ENCODE measurements at places on chromosomes 3 and 15.

- DNase-seq, result no peak
- no peak overlapping the region for H3K4me3 ChIP-seq
- peaks cover 45% of the 10 kb centered on the region for H3K4me1 ChIP-seq
- no peak overlapping the region for H3K27ac ChIP-seq
- H3K27me3 ChIP-seq, result no peaks in the 10 kb centered on the region
These were observed 21.3 kb downstream of the THBS1 start for GRCh38 chr15:39602143-39602542.

GRCh38 chr3:38003371-38003816 is 12.8 kb downstream of the VILL start:
- peaks cover 15% of the 10 kb centered on the region for H3K4me1 ChIP-seq
- H3K27ac ChIP-seq, result no peak overlapping the region
- H3K4me3 ChIP-seq, result no peak overlapping the region
- H3K27me3 ChIP-seq, result no peaks in the 10 kb centered on the region
- H3K36me3 ChIP-seq, result peaks cover 7% of the 10 kb centered on the region
- DNase-seq, result peak; percentile 91

DNA sequence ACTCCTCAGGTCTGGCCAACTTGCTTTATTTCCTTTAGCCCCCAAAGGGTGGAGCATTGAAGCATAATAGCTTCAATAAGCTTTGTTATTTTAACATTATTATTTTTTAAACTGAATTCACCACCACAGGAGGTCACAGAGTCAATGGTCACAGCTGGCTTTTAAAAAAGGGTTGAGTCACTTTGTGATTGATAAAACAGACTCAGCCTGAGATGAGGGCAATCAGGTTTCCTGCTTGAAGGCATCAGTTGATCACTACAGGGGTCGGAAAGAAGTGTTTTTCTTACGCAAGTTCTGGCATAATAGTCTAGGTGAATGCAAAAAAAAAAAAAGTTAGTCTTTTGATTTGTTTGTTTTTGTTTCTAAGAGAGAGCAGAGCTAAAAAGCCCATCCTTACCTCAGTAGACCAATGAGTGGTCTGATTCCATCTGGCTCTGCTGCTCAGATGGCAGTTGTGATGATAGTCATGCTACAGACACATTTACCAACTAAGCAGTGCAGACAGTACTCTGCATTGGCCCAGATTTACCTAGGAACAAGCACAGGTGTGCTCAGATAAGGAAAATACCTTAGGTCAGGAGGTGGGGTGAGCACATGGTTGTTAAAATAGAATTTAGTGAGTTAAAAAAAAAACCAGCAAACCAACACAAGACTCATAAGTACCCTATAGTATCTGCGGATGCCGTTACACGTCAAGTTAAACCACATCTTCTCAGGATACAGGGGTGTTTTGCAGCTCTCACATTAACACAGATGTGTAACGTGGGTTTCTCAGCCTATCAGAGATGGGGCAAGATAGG is 22.6 kb downstream of the ZNF80 start:
- H3K27ac ChIP-seq, result no peak overlapping the region
- no peak for DNase-seq
- no peaks in the 10 kb centered on the region for H3K36me3 ChIP-seq
- peaks cover 9% of the 10 kb centered on the region for H3K27me3 ChIP-seq

GRCh38 chr3:194326192-194326967 is 24.7 kb downstream of the CPN2 start:
- no peak for DNase-seq
- no peak overlapping the region for H3K4me3 ChIP-seq
- H3K4me1 ChIP-seq, result peaks cover 29% of the 10 kb centered on the region
- H3K27ac ChIP-seq, result no peak overlapping the region

GRCh38 chr3:46017720-46018119 is 9.6 kb downstream of the XCR1 start:
- peaks cover 9% of the 10 kb centered on the region for H3K27me3 ChIP-seq
- no peak overlapping the region for H3K27ac ChIP-seq
- no peaks in the 10 kb centered on the region for H3K4me1 ChIP-seq
- no peak overlapping the region for H3K4me3 ChIP-seq
- DNase-seq, result no peak

DNA sequence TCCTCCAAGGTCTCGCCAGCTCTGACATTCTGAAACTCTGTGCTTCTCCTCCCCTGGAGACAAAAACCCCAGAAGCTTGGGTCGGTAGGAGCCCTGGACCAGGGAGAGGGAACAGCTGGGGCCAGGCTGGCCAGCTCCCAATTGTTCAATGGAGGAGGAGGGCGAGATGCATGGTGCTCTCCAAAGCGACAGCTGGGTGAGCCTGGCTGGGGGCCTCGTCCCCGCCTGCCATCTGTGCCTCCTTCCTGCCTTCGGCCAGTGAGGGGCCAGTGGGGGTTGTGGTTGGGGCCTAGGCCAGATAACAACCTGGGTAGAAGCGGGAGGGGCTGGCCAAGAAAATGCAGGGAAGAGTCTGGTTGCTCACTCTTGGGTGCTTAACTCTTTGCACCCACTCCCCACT is 79.4 kb downstream of the CORO2B start:
- no peaks in the 10 kb centered on the region for H3K27me3 ChIP-seq
- no peak overlapping the region for H3K4me3 ChIP-seq
- H3K27ac ChIP-seq, result peak overlapping the region; percentile 68
- H3K36me3 ChIP-seq, result peaks cover 20% of the 10 kb centered on the region

GRCh38 chr15:58852347-58852746 is 81.1 kb downstream of the SLTM start:
- DNase-seq, result no peak
- peaks cover 17% of the 10 kb centered on the region for H3K36me3 ChIP-seq
- H3K4me1 ChIP-seq, result peaks cover 27% of the 10 kb centered on the region
- H3K4me3 ChIP-seq, result no peak overlapping the region
- H3K27me3 ChIP-seq, result no peaks in the 10 kb centered on the region
- no peak overlapping the region for H3K27ac ChIP-seq

DNA sequence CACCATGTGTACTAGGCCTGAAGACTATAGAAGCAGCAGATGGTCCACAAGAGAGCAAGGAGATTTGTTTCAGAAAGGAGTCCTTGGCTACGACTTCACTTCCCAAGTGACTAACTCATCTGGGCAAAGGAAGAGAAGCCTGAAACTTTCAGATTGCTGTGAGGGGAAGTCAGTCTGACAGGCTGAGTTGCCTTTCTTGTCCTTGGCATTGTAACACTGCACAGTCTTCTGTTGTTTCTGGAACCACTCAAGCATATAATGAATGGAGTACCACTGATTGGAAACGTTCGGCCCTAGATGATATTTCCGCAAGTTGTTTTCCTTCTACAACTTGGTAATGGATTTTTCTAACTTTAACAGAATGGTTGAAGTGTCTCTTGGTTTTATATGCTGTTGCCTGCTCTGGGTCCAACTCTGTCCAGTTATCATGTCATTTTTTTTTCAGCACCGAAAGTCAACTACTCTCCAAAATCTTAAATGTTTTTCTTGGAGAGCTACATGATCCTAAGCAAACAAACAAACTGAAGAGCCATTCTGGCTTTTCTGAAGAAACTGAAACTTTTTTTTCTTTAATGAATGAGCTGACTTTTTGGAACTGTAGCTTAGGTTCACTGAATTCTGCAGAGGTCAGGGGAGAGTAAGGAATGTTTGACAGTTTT is 685.7 kb downstream of the MECOM start:
- no peaks in the 10 kb centered on the region for H3K36me3 ChIP-seq
- peak overlapping the region; percentile 4 for H3K27ac ChIP-seq
- H3K27me3 ChIP-seq, result no peaks in the 10 kb centered on the region
- H3K4me3 ChIP-seq, result no peak overlapping the region

DNA sequence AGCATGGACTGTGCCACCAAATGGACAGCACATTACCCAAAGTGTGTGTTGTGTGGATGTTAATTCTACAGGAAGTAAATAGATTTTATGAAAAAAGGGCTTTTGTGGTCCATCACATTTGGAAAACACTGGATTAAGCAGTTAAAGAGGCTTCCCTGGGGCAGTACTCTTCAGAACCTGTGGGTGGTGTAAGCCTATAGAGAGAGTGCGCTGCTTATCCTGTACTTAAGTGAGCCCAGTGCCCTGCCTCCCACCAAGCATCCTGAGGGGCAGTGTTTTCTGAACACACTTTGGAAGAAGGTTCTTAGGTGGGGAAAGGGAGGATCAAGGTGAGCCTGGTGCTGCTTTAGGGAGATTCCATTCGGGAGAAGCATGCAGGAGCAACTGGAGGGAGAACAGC is 10.9 kb downstream of the TTLL3 start:
- H3K27me3 ChIP-seq, result no peaks in the 10 kb centered on the region
- H3K27ac ChIP-seq, result no peak overlapping the region
- no peak overlapping the region for H3K4me3 ChIP-seq
- peaks cover 4% of the 10 kb centered on the region for H3K36me3 ChIP-seq
- peak; percentile 12 for DNase-seq

DNA sequence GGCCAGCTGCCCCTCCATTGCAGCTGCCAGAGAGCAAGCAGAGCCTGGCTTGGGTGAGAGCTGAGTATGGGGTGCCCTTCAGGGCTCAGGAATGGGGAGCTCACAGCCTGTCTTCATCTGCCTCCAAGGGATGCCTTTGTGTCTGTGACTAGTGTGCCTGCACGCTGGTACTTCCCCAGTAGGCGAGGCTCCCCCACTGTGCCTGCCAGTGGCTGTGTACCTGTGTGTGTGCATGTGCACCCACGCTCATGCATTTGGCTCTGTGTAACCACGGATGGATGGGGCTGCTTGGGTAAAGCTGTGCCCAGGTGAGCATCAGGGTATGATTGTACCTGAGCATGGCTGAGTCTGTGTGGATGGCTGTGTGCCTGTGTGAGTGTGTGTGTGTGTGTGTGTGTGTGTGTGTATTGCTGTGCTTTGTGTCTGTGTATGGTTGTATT is 2.3 kb upstream of the GRM2 start:
- no peak overlapping the region for H3K4me3 ChIP-seq
- H3K27ac ChIP-seq, result no peak overlapping the region
- peaks cover 5% of the 10 kb centered on the region for H3K36me3 ChIP-seq
- peaks cover 8% of the 10 kb centered on the region for H3K4me1 ChIP-seq

DNA sequence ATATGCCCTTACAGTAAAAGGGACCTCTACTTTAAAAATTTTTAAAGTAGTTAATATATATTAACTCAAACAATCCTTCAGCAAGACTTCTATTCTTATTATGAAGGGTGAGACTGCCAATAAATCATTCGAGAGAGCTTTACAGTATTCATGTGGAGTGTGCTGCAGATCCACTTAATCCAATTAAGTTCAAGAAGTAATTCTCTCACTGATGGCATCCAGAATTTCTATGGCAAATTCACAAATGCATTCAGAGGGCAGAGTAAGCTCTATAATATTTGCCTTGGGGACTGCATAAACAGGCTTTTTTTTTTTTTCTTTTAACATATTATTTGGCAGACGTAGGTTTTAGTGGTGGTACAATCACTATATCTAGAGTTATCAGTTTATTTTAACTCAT is 692.0 kb downstream of the NLGN1 start:
- peaks cover 2% of the 10 kb centered on the region for H3K27me3 ChIP-seq
- H3K4me3 ChIP-seq, result no peak overlapping the region
- DNase-seq, result no peak

GRCh38 chr3:50575372-50575771 is 6.0 kb downstream of the HEMK1 start:
- H3K36me3 ChIP-seq, result peaks cover 4% of the 10 kb centered on the region
- H3K27me3 ChIP-seq, result no peaks in the 10 kb centered on the region
- no peak overlapping the region for H3K27ac ChIP-seq
- no peak overlapping the region for H3K4me3 ChIP-seq
- no peak for DNase-seq
- H3K4me1 ChIP-seq, result peaks cover 11% of the 10 kb centered on the region

DNA sequence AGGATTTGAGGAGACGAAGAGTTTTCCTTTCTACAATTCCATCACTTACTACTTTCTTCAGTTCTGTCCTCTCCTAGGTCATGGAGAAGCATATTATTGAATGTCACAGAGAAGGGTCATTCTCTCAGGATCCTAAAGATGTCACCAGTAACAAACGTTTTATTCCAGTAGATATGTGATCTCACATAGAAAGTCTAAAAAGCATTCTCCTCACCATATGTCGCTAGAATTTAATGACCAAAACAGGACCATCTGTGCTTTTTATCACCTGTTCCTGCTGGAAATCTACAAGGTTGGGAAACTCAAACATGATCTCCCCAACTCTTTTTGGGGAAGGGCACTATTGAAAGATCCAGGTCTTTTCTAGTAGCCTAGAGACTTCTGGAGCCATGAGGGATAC is 24.0 kb upstream of the FRMD5 start:
- H3K4me3 ChIP-seq, result no peak overlapping the region
- H3K27ac ChIP-seq, result no peak overlapping the region
- peaks cover 1% of the 10 kb centered on the region for H3K27me3 ChIP-seq
